ENCODE measurements at places on chromosomes 3 and 15.

GRCh38 chr3:13308380-13308801, 111.7 kb downstream of the NUP210 start:
- peak; percentile 72 for DNase-seq

- no peak for DNase-seq
Measured at GRCh38 chr15:60553163-60553562, 74.2 kb upstream of the ICE2 start.

- DNase-seq: no peak
Measured at GRCh38 chr15:69482686-69483256, 30.2 kb downstream of the RPLP1 start.

GRCh38 chr3:111808439-111808838, 50.6 kb upstream of the PHLDB2 start:
- DNase-seq: no peak

DNA sequence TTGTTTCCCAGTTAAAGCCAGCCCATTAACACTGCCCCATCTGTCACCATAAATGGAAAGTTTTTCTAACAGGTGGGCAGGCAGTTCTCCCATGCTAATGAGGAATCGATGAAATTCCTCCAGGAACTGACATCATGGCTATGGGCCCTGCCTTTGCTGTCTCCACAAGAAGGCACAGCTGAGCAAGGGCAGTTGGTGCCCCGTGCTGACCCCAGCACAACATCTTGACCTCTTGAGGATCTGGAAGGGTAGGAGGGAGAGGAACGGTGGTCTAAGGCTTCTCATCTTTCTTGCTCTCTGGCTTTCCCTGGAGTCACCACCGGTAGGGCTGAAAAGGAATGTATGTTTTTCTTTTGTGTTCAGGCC, 46.7 kb downstream of the CHCHD6 start:
- DNase-seq: no peak

- DNase-seq: no peak
Measured at GRCh38 chr3:63192248-63192647, 85.9 kb upstream of the SYNPR start.

DNA sequence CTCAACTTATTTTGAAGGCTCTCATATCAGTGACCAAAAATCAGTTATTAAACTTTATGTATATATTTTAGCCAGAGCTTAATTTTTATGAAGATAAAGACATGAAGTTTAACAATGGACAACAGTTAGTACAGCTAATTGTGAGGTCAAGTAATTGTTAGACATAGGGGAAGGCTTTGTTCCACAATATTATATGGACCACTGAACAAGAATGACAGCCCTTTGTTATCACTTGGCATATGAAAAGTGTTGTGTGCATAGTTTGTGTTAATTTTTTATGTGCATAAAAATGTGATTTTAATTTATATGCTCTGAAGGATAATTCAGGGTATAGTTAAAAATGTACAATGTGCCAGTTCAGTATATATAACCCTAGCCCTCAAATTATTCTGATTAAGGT, 12.0 kb downstream of the DNAJC19 start:
- no peak for DNase-seq

DNA sequence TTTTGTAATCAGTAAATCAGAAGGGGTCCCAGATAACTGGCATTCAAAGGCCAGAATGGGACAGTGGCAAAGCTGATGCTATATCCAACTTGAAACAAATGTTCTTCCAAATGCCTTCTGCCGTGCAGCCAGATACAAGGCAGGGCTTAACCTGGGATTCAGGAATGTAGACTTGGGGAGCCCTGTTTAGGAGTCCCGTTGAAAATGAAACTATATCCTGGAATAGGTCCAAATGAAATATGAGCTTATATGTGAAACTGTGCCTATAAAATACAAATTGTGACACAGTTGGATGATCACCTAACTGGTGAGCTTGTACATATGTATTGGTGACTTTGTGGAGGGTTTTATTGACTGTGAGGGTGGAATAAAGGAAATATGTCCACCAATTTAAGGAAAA, 28.7 kb downstream of the FRMD4B start:
- no peak for DNase-seq

Measured in K562 (cell line).